Stimulated activated CD8-positive, alpha-beta memory T cell treated with anti-CD3 and anti-CD28 coated beads, Interleukin-4, amount 100 ng/mL, for 1 hour (primary cell): ENCODE measurements at places on chromosomes 2 and 18.

- no peak for DNase-seq
Measured at GRCh38 chr2:176251928-176252327, 17.3 kb upstream of the MTX2 start.

DNA sequence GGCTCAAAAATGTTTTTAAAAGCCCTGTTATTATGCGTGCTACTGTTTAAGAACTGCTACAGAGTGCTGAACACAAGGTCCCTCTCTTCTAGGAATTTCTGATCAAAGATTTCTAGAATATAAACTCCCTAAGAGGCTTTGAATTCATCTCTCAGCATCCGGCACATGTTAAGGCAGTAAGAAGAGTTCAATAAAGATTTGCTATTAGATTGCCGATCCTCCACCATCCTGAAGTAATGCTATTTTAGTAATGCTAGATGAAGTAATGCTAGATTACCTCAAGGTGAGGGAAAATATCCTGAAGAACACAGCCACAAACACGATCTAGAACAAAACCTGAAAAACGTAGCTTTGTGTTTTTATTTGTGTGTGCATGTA, 949 bp upstream of the MYL12B start:
- no peak for DNase-seq

DNA sequence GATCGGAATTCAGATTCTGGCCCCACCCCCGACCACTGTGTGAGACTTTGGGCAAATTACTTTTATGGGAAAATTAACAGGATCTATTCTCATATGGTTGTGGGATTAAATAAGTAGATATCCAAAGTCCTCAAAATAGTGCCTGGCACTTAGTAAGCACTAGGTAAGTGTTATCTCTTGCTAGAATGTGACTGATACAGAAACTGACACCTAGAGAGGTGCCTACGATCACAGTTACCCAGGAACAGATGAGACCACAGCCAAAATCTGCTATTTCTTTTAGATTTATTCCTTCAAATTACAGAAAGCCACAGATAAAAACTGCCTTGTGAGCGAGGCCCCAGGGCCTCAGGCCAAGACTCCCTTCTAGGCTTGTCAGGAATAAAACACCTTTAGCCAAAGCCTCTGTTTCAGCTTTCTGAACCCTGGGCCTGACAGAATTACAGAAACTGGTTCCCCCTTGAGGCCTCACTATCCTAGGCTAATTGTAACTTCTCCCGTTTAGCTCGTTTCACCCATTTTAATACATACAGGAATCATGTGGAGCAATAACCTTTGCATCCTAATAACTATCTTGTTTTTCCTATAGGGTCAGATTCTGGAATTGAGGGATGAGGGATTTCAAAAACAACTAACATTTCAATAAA, 22.3 kb upstream of the CHMP1B start:
- no peak for DNase-seq

- no peak for DNase-seq
Measured at GRCh38 chr2:240146141-240146561, 5.7 kb upstream of the OTOS start.

GRCh38 chr18:40676668-40677067, 1278.4 kb upstream of the PIK3C3 start:
- DNase-seq = no peak

DNA sequence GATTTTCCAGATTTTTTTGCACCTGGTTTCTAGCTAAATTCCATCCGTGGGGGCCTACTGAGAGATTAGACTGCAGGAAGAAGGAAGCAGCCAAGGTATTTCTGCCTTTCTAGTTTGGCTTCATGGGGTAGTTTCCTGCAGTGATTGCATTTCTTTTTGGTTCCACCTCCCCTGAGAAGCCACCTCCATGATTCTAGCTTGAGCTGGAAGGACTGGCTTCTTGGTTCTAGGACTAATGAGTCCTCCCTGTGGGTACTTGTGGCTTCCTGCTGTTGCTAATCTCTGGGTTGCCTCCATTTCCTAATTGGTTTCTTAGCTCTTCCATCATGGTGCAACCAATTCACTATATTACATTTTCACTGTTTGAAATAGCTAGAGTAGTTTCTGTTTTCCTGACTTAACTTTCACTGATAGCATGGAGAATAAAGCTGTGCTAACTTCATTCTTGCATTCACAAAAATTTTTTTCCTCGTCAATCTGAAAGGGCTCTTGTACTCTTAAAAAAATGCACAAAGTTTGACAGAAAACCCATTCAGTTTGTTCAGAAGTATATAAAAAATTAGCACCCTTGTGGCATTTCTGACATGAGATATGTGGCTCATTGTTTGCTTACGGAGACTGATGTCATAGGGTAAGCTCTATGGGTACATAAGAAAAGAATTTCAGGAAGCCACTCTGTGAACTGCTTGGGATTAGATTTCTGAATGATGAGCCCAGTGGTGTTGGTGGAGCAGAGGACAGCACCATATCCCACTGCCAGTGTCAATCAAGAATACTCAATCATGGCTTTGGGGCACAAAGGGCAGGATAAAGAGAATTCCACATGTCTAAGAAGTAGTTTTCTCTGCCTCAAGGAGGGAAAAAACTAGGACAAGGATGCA, 242.8 kb upstream of the RBMS1 start:
- DNase-seq = no peak

GRCh38 chr2:165803123-165803760, 9.2 kb upstream of the GALNT3 start:
- no peak for DNase-seq

DNA sequence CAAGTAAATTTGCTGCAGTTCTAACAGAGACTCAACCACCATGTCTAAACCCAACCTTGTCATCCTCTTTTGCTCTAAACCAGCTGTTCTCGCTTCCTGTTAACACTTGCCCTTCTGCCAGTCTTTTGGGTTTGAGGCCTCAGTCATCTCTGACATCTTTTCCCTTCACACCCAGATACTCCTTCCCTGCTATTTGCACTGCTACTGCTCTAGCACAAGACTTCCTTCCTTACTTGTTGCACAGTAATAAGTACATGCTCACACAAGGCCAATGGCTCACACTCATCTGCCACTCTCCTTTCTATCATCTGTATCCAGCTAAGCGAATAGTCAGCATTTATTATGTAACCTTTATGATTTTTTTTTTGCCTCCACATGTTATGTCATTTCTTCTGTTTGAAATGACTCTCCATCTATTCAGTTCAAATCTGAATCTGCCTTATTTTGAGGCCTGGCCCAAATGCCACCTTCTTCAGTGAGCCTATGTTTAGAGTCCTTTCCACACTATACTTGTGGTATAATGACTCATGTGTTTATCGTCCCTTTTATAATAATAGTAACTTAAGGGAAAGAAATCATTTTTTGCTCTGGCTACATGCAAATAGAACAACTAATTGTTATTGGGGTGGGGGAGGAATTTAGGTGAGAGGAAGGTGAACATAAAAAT, 22.5 kb upstream of the CDKL4 start:
- no peak for DNase-seq

DNA sequence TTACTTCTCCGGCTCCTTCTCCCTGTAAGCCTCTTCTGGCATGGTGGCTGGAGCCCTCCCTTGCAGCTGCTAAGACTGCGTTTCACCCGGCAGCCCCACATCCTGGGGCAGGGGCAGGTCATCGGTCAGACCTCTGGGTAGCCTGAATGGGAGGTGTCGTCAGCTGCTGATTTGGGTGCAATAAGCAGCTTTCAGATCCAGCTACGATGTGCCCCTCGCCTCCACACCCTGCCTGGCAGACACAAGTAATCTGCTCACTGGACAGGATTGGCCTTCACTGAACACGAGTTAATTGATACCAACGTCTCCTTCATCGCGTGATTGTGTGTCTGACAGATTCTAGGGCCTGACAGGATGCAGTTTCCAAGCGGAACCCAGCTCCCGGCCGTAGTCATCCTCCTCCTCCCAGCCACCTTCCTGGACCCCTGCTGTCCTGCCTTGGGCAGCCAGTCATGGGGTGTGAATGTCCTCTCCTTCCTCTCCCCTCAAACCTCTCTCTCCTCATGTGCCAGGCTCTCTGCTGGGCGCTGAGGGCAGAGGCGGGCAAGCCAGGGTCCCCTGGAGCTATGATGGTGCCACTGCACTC, 18.9 kb upstream of the PDIA6 start:
- no peak for DNase-seq

- no peak for DNase-seq
Measured at GRCh38 chr2:54967759-54968365, 82.4 kb downstream of the RTN4 start.

DNA sequence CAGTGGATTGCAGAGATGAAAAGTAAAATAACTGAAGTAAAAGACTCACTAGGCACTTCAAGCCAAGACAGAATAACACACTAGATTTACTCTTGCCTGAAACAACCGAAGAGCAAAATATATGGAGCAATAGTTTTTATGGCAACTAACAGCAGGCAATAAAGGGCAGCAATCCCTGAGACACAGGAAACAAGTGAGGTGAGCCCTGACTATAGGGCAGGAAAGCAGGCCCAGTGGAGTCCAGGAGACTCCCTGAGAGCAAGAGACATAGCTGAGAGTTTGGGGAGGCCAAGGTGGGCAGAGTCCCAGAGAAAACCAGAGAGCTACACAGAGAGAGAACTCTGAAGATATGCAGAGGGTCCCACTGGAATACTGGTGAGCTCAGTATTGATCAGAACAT, 18.8 kb downstream of the FARSB start:
- DNase-seq = no peak

GRCh38 chr2:36246320-36246990, 109.1 kb upstream of the CRIM1 start:
- no peak for DNase-seq

DNA sequence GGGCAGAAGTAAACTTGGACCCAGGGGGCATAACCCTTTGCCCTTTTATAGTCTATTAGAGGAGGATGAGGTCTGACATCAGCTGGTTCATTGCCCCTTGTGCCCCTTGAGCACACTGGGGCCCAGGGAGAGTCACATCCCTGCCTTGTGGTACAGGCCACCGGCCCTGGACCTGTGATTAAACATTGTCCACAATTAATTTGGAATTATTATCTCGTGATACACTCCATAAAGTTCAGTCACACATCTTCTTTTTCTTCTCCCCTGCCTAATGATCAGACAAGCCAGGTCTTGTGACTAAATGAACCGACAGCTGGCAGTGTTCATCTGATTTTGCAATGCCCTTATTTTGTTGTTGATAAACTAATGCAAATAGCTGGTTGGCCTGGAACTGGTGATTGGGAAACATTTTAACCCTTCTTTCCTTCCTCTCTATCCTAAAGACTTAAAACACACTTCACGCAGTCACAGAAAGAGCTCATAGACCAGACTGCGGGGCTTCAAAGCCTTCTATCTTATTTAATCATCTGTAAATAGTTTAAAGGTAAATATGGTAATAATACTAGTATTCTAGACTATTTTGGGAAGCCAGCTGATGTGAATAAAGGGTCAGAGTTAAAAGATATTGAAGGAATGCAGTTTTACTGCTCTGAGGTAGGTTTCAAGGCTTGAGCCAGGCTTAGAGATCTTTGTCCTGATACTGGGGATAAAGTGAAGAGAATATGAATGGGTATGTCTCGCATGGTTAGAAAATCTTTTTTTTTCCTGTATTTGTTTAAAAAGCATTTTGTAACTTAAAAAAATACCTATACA, 13.4 kb downstream of the IL1R1 start:
- DNase-seq = no peak

DNA sequence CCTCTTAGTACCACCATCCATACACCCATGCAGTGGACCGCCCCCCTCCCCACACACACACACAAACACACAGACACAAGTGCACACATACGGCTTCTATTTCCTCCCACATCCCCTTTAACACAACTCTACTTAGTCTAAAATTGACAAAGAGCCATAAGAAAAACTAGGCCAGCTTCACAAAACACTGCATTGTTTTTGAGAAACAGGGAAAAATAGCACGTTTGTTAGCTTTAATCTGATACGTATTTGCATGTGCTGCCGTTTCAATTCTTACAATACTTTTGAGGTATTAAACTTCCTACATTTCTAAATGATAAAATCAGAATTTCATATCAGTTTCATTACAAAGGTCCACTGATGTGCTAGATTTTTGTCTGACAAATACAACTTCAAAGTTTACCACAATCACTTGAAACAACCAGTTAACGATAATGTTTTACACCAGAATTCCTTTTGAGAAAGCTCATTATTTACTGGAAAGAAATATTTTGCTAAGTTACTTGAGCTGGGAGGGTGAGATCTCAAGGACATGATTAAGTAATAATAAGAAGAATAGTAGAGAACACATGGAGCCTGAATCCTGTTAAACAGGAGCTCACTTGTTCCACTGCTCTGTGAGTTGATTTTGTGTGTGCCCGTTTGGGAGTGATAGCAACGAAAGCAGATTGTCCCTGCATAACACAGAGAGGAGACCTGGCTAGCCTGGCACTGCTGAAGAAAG, 74.5 kb downstream of the MOGAT1 start:
- DNase-seq = no peak

DNA sequence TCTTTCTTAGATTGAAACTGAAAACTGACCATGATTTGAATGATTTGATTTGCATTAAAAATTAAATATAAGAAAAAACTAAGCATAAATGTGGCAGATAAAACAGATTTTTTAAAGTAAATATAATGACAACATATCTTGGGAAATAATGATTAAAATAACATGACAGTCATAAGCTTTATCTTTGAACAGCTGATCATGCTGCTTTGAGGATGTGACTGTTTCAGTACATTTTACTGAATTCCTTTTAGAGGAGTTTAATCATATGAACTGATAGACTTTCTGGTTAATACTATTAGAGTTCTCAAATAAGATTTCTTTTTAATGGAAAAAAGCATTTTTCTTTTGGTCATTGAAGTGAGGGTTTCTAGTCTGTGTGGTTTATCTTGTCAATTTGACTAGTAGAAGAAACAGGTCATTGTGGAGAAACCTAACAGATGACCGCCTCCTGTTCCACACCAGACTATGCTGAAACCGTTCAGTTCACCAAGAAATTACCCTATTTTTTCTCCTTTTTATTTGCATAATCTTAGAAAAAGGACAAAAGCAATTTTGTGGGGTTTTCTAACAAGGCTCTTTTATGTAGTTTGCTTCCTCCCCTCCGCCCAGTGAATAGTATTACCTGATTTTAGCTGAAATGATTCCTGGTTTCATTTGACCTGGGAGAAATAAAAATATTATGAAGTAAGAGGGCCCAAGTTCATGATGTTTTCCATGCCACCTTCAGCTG, 262.1 kb downstream of the PTGR3 start:
- no peak for DNase-seq

DNA sequence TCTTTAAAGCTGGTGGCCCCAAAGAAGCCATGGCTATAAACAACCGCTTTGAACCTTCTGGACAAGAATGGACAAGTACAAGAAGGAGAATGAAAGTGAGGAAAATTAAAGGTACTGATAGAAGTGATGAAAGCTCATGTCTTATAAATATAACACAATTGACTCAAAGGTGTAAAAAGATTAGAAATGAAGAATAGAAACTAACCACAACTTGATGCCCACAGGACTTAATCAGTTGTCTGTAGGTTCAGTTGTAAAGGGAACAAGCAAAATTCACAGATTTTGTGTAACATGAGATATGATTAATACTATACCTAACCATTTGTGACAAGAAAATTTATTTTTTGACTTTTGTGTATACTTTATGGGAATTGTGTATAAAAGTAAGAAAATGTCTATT, 135.7 kb downstream of the NUP35 start:
- no peak for DNase-seq

- no peak for DNase-seq
Measured at GRCh38 chr2:160432633-160433032, 61.0 kb downstream of the RBMS1 start.

GRCh38 chr2:18588049-18588448, 1.3 kb downstream of the NT5C1B start:
- DNase-seq = no peak

- DNase-seq = no peak
Measured at GRCh38 chr2:28702415-28702861, 49.2 kb upstream of the PPP1CB start.
